ENCODE measurements at places on chromosomes 4 and X. TPM values are rescaled to one million over a fixed set of nuclear protein-coding genes. Genes with fewer than 3 reads are reported as not detected.

Gene PAGE5
- total RNA-seq, result not detected

Gene SCD5
- 23.3 TPM for total RNA-seq

Gene TASL
- total RNA-seq, result not detected

Gene XAGE1A
- not detected for total RNA-seq

Gene GAGE13
- not detected for total RNA-seq

Gene ADH1B
- total RNA-seq, result not detected

Gene PAGE2
- not detected for total RNA-seq

Gene TTC29
- not detected for total RNA-seq

Gene PRR32
- not detected for total RNA-seq

Gene RHOH
- total RNA-seq, result not detected

Gene HERC5
- total RNA-seq, result 2.2 TPM

Gene NRK
- 0.22 TPM for total RNA-seq

Gene PAGE4
- not detected for total RNA-seq

Gene EMCN
- total RNA-seq, result 82.2 TPM

Gene F8A3
- total RNA-seq, result 0.65 TPM

Gene ATP2B3
- total RNA-seq, result under 0.01 TPM

Gene MID1
- total RNA-seq, result 38.5 TPM

Gene ZNF330
- total RNA-seq, result 30.2 TPM

Gene CLDN22
- not detected for total RNA-seq

Gene TFDP3
- total RNA-seq, result not detected

Gene STK32B
- 20.8 TPM for total RNA-seq

Gene OPRPN
- not detected for total RNA-seq

Gene SYNPO2
- 0.11 TPM for total RNA-seq

Gene VCX3A
- total RNA-seq, result not detected

Gene NAA10
- 48.4 TPM for total RNA-seq

Gene CDS1
- under 0.01 TPM for total RNA-seq

Gene PNMA6F
- total RNA-seq, result not detected

Gene MBTPS2
- total RNA-seq, result 4.8 TPM

Gene ADRA2C
- total RNA-seq, result under 0.01 TPM

Gene ETDA
- total RNA-seq, result not detected

Gene SSX2
- total RNA-seq, result not detected

Gene SSX1
- total RNA-seq, result not detected

Gene BEX4
- total RNA-seq, result 31.6 TPM

Gene GUCY1A1
- 163 TPM for total RNA-seq

Gene MAGEA4
- not detected for total RNA-seq

Gene FGF5
- 0.09 TPM for total RNA-seq

Gene CLNK
- not detected for total RNA-seq

Gene FMR1NB
- total RNA-seq, result not detected

Gene DGKK
- total RNA-seq, result not detected

Gene PFKFB1
- under 0.01 TPM for total RNA-seq

Gene ZCCHC18
- 0.98 TPM for total RNA-seq

Gene MAGEA10
- not detected for total RNA-seq

Gene KCNIP4
- not detected for total RNA-seq

Gene XKRX
- not detected for total RNA-seq

Gene STBD1
- 2.0 TPM for total RNA-seq

Gene AMOT
- total RNA-seq, result 9.7 TPM

Gene GABRG1
- not detected for total RNA-seq

Gene MAOB
- total RNA-seq, result 0.09 TPM

Gene MEPE
- not detected for total RNA-seq

Gene CXCL6
- under 0.01 TPM for total RNA-seq

Gene F8A2
- not detected for total RNA-seq

Gene L1CAM
- total RNA-seq, result 0.26 TPM

Gene ASMT
- not detected for total RNA-seq

Gene CXCL11
- total RNA-seq, result not detected

Gene ERAS
- total RNA-seq, result not detected

Gene ALAS2
- total RNA-seq, result not detected

Gene MFAP3L
- 4.0 TPM for total RNA-seq

All from dermis lymphatic vessel endothelial cell (primary cell).